Activated T-cell treated with anti-CD3 and anti-CD28 coated beads for 24 hours (primary cell): ENCODE measurements at places on chromosomes 4 and X.

- no peak for DNase-seq
These were observed 516.1 kb upstream of the DIPK2B start for GRCh38 chrX:45716750-45717149.

DNA sequence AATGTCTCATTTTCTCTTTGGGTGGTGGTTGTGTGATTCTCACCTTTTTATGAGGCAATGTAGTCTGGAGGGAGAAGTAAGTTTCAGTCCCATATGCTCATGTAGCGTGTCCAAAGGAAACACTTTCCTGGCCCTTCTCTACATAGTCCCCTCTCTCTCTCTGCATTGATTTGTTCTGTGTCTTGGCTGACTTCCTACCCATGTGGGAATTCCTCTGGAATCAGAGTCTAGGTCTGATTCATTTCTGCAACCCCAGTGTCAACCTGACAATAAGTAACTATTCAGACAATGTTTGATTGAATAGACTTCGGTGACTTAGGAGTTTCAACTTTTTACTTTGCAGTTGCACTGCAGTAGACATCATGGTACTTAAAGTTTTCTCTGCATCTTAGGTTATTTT, 2.7 kb upstream of the ALAS2 start:
- DNase-seq, result no peak

GRCh38 chrX:7261672-7262332, 113.8 kb upstream of the PUDP start:
- no peak for DNase-seq

- DNase-seq, result no peak
These were observed 57.5 kb downstream of the TEC start for GRCh38 chr4:48212165-48212564.
